ENCODE measurements at places on chromosomes 7 and 10.

GRCh38 chr10:78231939-78232338 is 198.3 kb downstream of the RPS24 start:
- no peak for DNase-seq

DNA sequence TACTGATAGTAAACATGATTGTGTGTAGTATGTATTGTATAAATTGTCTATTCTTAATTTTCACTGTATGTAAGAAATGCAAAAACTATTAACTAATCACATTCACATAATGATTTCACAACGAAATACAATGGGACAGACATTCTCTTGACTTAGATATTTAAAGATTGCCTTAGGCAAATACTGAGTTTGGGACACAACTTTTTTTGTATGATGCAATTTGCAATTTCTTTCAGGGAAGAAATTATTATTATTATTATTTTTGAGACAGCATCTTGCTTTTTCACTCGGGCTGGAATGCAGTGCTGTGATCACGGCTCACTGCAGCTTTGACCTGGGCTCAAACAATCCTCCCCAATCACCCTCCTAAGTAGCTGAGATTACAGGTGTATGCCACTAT is 173.2 kb upstream of the TRIM24 start:
- no peak for DNase-seq

DNA sequence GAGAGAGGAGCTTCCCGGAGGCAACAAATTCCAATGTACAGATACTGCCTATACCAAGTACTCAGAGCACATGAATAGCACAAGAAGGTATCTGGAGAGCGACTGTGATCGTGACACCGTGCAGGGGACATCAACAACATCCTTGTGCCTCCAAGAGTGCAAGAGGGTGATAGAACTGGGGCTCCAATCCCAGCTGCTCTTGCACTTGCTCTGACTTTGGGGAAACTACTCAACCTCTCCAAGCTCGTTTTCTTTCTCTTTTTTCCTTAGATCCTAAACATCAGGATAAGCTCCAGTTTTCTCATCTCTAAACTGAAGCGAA is 12.1 kb downstream of the RFC2 start:
- DNase-seq = no peak

DNA sequence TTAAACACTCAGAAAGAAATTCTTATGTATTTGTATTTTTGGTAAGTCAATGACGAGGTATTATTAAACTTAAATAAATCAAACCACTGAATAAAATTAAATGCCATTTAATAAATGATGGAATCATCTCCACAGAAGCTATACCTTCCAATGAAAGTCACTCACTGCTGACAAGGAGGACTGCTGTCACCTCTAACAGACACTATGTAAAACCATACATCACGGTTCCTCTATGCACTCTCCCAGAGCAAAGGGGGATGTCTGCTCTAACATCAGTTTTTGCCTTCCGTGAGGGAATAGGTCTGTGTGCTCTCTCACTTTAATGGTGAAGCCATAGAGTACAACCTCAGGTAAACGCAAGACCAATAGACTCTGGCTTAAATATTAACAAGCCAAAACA is 99.7 kb upstream of the DDC start:
- DNase-seq = no peak

DNA sequence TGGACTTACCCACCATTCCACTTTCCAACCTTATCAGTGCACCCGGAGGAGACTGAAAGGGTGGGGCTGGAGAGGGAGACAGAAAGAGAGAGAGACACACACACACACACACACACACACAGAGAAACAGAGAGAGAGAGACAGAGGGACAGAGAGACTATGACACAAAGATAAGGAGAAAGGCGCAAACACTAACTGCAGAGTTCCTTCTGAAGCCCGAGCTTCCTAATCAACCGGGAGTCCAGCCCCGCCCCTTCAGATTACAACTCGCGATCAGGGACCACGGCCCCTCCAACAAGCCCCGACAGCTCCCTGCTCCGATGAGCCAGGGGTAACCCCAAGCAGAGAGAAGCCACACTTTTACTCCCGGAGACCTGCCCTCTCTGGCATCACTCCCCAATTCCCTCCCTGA is 499 bp downstream of the GAL3ST4 start:
- DNase-seq = no peak

- no peak for DNase-seq
These were observed 8.5 kb upstream of the ARMS2 start for GRCh38 chr10:122445904-122446303.

- no peak for DNase-seq
These were observed 16.3 kb upstream of the DKK1 start for GRCh38 chr10:52297747-52298146.

DNA sequence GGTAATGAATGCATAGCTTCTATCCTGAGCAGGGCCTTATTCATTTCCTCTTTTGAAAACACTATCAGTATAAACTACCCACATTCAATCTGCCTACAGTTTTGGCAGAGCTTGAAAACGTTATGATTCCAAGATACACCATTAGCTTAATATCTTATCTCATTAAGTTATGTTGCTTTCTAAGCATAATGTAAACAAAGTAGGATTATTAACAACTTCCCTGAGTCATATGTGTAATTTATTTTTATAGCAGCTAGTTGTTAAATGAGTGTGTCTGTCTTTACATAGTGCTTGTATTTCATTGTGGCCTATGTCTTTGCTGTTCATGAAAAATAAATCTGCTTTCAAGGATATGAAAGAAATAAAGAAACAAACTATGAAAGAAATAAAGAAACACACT is 106.2 kb upstream of the DLX6 start:
- no peak for DNase-seq

- no peak for DNase-seq
These were observed 8.1 kb downstream of the DLD start for GRCh38 chr7:107898997-107899594.

DNA sequence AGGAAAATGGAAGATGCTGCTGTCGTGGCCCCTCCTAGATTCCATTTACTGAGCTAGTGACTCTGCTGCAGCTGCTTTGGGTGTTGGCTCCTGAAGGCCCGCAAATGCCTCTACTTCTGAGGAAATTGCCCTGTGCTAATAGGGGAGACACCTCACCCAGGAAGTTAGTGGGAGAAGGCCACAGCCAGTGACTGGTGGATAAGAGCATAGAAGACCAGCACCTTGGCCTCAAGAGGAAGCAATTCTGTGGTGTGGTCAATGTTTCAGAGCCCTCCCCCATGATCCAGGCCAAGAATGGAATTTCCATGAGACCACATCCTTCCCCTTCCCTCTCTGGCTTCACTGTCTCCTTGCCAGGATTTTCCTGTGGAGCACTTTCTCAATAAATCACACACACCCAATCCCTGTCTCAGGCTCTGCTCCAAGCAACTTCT is 25.0 kb upstream of the FZD1 start:
- DNase-seq = no peak

DNA sequence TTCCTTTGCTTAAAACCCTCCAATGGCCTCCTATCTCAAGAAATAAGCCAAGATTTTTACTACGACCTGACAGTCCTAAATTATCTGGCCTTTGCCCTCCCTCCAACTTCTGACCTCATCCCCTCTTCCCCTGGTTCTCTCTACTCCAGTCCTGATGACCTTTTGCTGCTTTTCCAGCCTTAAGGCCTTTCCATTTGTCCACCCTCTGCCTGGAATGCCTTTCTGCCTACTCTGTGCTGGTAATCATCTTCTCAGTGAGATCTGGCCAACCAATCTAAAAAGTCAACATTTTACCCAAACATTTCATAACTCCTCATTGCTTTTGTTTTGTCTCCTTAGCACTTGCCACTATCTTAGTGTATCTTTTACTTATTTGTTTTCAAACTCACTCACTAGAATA is 75.7 kb downstream of the VPS41 start:
- DNase-seq = no peak

DNA sequence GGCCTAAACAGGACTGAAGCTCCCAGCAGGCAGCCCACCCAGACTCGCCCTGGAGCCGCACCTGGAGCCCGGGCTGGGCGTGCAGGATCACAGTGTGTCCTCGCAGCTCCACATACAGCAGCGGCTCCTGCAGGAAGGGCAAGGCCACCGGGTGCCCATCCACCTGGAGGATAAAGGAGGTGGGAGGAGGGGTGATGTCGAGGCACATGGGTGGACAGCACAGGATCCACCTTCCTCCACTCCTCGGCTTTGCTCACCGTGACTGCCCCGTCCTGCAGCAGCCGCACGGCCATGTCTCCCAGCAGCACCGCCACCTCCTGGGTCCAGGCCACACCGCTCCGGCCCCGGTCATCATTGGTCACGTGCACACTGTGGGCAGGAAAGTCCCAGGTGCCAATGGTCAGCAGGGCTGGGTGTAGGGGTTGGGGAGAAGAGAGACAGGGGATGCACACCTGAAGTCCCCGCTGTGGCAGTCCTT is 16.8 kb downstream of the ATP6V1F start:
- no peak for DNase-seq

DNA sequence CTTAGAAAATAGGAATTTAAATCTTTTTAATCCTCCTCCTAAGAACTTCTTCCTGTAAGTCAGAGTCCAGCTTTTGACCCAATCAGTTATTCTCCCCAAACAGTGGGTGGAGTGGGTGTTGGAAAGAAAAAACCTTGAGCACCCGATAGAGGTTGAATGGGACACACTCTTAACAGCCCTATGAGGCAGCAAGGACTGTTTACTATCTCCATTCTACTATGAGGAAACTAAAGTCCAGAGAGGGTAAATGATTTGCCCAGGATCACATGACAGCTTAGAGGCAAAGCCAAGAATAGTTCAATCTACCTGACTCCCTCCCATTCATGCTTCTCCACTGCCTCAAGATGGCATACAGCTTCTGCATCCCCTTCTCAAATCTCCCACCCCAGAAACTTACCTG is 57.6 kb upstream of the SLC35B4 start:
- no peak for DNase-seq

GRCh38 chr10:35188954-35189353 is 62.3 kb downstream of the CREM start:
- DNase-seq = no peak

GRCh38 chr10:76582531-76582930 is 1055.1 kb downstream of the KCNMA1 start:
- no peak for DNase-seq

DNA sequence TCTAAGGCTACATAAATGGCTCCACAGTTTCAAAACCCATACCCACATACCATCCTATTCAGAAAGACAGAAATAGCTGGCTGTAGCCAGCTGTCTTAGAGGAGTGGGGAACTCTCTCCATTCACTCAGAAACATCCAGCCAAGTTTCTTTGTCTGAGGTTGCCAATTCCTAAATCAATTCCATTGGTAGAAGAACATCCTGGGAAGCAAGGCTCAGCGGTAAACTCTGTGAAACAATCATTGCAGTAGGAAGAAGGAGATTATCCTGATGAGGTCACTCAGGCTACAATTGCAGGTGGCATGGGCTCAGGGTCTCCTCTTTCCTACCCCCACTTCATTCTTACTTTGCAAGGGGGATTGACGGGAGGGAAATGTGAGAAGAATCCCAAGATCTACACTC is 154.0 kb downstream of the ETV1 start:
- DNase-seq = no peak

GRCh38 chr10:1477578-1477977 is 259.7 kb downstream of the ADARB2 start:
- DNase-seq = no peak

DNA sequence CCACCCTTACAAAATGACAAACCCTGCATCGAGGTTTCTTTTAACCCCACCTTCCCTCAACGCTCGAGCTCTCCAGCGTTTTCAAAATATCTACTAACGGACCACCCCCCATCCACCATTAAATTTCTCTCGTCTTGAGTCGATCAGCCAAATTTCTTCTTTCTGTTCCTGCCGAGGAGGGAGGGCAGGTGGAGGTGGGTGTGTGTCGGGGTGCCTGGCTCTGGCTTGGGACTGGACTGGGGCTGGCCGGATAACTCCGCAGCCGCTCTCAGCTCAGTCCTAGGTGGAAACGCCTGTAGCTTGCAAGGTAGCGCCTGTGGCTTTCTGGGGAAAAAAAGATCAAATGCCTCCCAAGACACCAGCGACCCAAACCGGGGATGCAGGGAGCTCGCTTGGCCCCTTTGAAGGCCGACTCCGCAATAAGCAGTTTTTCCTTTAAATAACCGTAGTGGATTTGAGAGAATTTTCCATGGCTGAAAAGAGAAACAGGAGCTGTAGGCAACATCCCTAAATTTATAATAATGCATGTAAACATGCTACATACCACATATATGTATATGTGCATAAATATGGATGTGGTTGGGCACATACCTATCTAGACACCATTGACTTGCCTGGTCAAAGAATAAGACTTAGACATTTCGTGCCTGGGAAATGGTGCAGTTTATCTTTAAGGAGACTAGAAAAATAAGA is 1.9 kb upstream of the TMEM178B start:
- no peak for DNase-seq

GRCh38 chr7:916291-916941 is 38.1 kb downstream of the ADAP1 start:
- DNase-seq = no peak

- no peak for DNase-seq
These were observed 471.4 kb downstream of the XPNPEP1 start for GRCh38 chr10:109451879-109452278.

GRCh38 chr10:52653263-52653909 is 119.2 kb downstream of the MBL2 start:
- no peak for DNase-seq

DNA sequence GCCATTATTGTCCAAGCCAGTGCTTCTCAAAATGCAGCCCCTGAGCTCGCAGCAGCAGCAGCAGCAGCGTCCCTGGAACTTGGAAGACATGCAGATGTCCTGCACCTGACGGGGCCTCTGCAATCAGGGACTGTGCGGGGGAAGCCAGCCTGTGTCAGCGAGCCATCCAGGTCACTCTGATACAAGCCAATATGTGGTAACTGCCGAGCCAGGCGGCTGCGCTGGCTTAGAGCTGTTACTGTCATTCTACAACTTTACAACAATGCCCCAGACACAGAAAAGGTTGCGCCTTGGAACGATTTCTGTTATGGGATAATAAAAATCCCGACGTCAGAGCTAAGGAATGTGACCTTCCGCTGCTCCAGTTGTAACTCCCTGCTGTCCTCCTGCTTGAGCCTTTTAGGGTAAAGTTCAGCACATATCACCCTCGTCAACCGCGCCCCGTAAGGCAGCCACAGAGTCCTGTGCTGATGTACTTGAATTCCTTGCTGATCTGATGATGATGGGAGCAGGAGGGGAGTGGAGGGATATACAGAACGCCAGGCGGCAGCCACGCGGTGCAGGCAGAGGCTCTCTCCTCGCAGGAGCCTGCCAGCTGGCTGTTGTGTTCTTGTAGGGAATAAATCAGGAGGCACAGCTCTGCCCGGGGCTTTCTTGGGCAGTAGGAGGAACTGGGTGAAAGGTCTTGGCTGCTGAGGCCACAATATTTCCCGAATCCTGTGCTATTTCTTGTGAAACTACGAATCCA is 20.0 kb upstream of the CRYGN start:
- DNase-seq = no peak

Measured in activated gamma-delta T cell treated with anti-CD3 and anti-CD28 coated beads, Interleukin-2, amount 50 U/mL, for 16 hours (primary cell).